Activated T-helper 2 cell treated with anti-CD3 and anti-CD28 coated beads, Interferon-gamma antibody, Interleukin-2, Interleukin-4, amounts not matched to agents 10 μg/mL and 5 μg/mL and 100 μg/mL, durations not matched to agents 14 hours and 24 hours and 36 hours (primary cell): ENCODE measurements at places on chromosomes 7 and 10.

DNA sequence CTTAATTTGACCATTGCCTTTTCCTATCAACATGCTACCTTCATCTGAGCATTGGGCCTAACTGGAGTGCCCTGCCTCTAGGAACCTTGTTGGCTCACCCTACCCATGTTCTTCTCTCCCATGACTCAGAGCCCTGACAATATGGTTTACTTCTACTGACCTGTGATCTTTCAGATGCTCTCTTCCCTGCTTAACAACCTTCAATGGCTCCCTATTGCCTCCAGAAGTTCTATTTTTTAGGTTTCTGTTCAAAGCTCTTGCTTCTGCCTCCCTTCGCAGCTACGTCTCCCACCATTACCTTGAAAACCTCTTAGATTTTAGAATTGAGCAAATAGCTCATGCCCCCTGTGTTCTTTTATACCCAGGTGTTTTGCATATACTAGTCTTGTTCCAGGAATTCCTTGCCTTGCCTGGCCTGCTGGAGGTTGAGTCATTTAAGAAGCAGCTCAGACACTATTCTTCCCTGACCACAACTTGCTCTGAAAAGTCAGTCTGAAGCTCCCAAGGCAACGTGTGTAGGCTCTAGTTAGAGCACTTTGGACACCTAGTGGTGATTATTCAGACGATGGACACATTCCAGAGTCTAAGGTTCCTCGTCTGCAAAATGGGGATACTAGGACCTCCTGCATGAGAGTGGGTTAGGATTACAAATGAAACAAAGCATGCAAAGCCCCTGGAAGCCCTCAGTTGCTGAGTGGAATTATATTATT is 64.4 kb upstream of the EMX2 start:
- no peak for DNase-seq

DNA sequence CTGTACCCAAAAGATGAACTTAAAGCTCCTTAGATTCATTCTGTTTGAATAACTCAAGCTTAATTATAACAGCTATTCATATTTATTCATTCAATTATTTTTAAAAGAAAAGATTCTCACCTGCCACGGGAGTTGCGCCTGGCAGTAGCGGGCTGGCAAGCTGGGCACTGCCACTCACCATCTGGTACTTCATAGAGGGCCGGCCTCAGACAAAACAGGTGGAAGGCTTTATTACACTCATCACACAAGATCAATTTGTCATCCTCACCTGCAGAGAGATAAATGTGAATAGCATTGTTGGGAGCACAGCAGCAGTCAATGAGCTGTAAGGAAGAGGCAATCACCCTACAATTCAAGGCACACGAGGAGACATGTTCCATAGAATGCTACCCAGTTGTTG is 15.8 kb downstream of the FZD9 start:
- DNase-seq, result no peak

GRCh38 chr7:158829021-158829341 is 328 bp downstream of the ESYT2 start:
- DNase-seq, result no peak

GRCh38 chr10:54363390-54363789 is 437.6 kb downstream of the PCDH15 start:
- no peak for DNase-seq

DNA sequence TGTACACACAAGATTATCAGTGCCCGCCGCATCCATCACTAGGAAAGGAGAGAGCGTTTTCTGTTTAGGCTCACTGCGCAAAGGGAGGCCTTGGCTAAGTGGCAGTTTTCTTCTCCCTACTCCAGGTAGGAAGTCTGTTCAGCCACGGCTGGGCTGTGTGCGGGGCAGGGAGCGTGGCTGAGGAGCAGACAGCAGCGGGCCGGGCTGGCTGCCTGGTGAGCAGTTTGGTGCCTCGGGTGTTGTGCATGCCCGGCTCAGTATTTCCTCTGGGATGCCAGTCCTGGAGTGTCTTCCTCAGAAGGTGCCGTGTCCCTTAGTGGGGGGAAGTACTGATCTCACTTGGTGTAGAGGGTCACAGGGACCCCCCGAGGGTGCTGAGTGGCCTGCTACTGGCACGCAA is 114.4 kb downstream of the NT5C2 start:
- DNase-seq, result no peak

GRCh38 chr7:142391191-142391992 is 133.5 kb upstream of the PRSS58 start:
- no peak for DNase-seq
